ENCODE measurements at places on chromosomes 6 and 20.

- no peak for DNase-seq
Measured at GRCh38 chr6:26578279-26578678, 18.5 kb upstream of the ABT1 start.

DNA sequence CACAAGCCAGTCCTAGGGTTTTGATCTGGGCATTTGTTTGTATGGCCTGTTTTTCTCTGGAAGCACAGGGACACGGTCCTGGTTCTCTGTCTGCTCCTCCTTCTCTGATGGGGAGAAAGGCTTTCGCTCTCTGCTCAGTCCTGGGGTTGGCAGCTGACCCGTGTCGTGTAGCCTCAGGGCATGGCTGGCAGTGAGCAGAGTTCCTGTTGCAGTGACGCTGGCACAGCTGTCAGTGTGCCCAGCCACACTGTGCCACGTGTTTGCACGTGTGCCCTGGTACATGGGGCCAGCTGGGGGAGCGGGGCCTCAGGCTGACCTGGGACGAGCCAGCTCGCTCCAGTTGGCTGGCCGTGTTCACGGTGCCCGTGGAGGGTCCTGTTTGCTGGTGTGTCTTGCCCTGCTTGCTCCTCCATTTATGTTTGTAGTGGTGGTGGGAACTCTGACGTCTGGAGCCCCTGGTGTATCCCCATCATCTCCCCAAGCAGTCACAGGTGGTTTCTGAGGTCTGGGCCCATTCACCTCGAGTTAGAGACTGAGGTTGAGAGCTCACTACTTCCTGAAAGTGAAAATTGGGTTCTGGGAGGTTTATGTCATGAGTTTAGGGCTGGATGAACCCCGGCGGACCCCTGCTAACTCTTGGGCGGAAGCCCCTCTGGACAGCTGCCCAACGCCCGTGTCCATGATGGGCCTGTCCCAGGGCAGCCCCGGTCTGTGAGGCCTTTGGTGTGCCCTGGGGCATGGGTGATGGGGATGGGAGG, 10.2 kb upstream of the DNAJC5 start:
- no peak for DNase-seq

GRCh38 chr6:34514593-34515472, 41.3 kb downstream of the SPDEF start:
- DNase-seq = peak; percentile 84

DNA sequence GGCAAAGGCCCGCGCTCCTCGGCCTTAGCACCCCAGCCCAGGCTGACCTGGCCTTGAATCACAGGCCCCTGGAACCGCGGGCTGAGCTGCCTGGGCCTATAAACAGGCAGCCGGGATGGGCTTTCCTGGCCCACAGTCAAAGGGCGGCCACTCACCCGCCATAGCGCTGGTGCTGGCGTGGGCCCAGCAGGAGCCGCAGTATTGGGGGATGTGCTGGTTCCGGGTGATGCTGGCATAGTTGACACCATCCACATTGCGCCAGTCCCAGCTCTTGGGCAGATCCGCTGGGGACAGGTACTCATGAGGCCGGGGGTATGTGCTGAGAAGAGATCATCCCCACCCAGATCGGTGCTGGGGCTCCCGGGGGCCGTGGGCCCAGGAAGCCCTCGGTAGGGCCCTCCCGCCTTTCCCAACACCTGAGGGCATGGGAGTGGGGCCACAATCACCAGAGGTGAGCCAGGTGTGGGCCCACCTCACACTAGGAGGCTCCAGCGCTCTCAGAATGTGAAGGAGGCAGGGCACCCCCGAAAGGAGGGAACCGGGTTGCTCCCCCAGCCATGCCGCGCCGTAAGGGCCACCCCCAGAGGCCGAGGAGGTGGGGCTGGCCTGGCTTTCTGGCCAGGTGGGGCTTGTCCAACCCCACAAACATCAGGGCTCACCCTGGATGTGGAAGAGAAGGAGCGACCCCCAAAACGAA, 739 bp downstream of the CTSZ start:
- no peak for DNase-seq

- peak; percentile 68 for DNase-seq
Measured at GRCh38 chr6:8195040-8195713, 92.8 kb upstream of the EEF1E1 start.

- DNase-seq = peak; percentile 34
Measured at GRCh38 chr20:33789109-33789857, 21.9 kb upstream of the CHMP4B start.

- DNase-seq = no peak
Measured at GRCh38 chr6:90062051-90062450, 167.8 kb downstream of the GJA10 start.

DNA sequence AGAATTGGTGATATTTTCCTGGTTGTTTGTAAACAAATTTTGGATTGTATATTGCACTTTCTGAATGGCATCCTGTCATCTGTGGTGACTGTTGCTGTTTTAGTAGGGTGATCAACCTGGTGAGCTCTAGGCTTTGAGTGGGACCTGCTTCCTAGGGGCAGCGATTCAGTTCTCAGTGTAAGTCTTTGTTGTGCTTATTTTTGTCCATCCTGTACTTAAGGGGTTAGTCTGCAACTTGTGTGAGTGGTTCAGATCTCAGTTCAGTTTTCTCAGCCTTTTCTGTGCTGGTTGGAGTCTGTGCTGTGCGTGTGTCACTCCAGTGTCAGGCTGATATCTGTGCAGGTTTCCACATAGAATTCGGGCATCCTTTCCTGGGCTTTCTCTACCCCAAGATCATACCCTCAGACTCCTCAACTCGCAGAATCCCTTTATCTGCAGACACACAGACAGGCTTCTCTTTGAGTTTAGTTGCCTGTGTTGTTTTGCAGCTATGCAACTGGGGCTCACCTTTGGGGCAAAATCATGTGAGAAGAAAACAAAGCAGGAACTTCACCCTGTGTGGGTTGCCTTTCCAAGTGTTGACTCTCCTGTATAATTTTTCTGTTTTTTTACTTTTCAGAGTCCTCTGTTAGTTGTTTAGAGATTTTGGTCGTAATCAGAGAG, 177.7 kb downstream of the FARS2 start:
- DNase-seq = no peak

GRCh38 chr6:166104107-166104506, 63.5 kb downstream of the TBXT start:
- DNase-seq = no peak

DNA sequence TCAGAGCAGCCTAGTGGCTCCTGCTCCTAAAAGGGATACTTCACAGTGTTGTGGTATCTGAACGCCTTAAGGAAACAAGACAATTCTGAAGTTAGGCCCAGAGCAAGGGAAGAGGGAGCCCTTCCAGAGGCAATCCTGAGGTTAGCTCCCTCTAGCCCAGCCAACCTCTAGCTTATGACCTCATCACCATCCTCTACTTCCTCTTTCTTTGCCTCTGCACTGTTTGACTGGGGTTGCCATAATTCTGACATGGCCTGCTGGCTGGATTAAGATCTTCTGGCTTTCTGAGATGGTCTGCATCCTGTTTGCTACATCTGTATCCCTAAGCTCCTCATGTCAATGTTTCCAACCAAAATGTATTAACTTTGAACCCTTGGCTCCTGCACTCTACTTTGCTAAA, 23.3 kb upstream of the BMP2 start:
- no peak for DNase-seq

DNA sequence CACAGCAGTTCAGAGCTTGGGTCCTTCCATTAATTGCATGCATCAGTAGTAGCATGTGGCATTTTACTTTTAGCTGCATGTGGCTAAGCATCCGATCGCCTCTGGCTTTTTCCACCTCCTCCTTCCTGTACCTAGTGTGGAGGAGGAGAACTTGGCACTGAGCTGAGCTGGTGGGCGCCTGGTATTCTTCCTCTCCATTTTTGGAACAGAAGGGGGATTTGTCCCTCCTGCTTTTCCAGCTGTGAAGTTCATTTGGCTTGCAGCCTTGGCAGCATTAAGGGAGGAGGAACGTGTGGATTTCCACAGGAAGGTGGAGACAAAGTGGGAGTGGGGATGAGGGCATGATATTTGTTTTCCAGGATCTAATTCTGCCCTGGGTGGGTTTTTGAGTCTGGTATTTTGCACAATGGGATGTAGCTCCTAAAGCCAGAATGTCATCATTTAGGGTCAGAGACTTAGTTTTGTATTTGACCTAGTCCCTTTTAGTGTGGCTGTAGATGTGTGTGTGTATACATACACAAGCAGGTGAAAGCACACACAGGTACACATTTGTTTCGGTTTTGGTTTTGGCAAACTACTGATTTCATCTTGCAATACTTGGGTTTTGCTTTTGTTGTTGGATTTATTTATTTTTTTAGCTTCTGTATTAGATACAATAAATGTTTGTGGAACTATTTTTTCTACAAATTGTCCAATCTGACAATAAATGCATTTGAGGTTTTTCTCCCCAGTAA, 90.0 kb downstream of the SASH1 start:
- no peak for DNase-seq

DNA sequence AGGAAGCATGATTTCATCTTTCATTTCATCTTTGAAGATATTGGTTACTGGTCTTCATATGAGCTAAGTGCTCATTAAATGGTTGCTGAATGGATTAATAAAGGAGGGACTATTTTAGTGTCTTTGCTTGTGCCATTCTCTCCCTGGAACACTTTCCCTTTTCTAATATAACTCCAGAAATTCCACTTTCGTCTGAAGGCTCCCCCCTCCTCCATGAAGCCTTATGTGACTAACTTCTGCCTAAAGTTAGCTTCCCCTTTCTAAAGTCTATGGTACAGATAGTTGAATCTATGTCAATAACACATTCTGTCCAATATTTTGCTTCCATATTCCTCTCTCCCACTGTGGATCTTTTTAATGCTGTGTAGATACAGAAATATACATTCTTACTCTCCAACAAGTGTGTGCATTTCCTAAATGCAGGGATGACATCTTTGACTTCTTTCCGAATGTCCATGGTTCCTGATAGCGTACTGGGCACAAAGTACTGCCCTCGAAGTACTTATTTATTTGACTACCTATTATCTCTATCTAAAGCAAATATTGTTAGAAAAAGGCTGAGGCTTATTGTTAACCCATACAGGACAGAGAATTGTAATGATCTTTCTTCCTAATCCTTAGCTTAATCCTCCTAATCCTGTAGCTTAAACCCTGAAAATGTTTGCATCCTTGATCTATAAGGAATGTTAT, 84.7 kb upstream of the ELOVL5 start:
- DNase-seq = no peak

- no peak for DNase-seq
Measured at GRCh38 chr6:17347012-17347411, 46.4 kb upstream of the CAP2 start.

- peak; percentile 83 for DNase-seq
Measured at GRCh38 chr6:53347921-53348370, 804 bp downstream of the ELOVL5 start.

DNA sequence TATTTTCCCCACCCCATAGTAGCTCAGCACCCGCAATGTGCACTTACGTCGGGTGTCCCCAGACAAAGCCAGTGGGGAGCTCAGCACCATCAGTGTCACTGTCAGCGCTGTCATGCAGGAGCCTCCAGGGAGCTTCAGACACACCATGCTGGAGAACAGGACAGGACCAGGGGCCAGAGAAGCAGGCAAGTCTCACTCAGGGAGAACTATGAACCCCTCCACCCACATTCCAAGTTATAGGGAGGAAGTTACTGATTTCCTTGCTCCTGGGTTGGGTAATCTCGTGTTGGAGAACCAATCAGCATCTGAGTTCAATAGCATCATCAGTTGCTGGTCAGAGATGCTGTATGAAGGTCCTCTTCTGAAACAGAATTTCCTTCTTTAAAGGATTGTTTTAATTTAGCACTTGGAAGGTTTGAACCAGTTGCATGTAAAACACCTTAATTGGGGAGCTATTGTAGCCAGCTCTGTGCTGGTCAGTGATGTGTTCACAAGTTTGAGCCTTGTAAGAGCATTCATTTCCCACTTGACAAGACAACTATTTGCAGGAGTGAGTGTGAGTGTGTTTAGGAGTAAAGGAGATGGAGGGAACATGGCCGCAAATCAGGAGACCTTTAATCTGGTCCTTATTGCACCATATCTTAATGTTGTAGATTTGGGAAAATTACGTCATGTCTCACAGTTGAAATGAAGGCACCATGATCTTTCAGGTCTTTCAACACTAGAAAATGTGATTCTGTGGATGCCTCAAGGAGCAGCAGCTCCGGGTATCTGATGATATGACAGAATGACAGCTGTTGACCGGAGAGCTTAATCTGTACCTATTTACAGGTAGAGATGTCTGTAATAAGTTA, at the start of gene HLA-DRB1:
HLA-DRB1 (minus strand) TSS at position 253 of the 854 bp plus-strand sequence; CDS start at position 147, 106 bp downstream.
- DNase-seq = peak; percentile 83

DNA sequence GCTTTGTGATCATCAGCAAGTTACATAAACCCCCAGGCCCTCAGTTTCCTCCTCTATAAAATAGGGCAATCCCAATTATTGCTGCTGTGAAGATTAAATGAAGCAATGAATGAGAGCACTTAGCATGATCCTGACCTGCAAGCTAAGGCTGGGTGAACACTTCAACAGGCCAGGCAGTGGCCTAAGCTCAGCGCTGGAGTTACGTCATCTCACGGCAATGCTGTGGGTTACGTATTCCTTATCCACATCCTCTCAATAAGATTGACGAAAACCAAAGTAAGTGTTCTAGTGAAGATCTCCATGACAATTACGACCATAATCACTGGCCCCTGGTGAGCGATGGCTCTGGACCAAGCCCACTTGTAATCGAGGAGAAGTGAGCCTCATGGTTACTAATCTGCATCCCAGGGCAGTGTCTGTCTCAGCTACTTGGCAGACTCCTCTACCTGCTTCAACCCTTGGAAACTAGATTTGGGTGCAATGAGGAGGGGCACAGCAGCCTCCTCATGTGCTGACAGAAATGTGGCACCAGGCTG, 274.1 kb upstream of the ARID1B start:
- DNase-seq = peak; percentile 1

DNA sequence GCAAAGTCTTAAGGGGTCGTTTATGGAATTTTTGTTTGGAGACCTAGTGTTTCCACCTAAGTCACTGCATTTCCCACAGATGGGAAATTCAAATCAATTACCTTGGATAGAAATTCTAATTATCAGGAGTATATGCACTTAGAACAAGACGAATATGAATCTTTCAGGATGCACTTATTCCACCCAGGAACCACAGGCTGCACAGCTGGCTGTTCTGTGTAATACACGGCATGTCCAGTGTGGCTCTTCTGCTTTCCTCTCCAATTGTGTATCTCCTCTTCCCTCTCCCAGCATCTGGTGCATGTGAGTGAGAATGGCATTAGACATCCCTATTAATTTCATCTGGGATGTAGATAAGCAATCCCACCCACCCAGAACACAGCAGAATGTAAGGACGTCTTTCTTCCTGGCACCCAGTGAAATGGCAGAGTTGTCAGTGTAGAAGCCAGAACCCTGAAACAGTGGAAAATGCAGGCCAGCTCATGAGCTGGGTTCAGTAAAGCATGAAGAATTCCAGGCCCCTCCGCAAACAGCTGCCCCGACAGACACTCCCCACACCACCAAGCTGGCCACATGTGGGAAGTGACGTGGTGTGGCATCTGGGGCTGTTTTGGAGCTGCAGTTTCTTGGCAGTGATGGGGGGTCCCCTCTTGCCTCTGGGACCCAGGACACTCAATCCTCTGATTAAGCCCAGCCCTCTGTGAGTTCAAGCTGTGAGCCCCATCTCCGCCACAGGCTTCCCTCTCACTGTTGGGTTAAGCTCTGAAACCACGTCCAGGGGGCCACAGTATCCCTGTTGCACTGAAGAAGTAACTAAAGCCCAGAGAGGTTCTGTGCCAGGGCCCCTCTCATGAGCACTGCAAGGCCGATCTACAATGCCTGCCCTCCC, 180.1 kb upstream of the CST7 start:
- no peak for DNase-seq
